ENCODE measurements at places on chromosomes 4 and X.

GRCh38 chrX:43633757-43634156 is 22.3 kb upstream of the MAOA start:
- DNase-seq, result no peak

DNA sequence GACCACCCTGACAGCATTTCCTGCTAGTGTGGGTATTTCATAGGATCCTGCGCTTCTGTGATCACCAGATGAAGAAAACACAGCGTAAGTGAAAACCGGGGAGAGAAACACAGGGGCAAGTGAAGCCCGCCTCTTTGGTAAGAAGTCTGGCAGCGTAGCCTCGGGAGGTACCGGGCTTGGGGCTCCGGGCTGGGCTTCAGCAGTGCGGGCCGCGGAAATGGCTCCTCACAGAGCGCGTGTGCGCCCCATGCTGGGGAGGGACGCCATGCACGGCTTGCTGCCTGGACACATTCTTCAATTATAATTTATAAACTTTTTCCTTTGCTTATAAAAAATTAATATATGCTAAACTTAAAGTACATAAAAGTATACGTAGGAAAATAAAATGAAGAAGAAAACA is 151.5 kb downstream of the AFAP1 start:
- no peak for DNase-seq

- DNase-seq, result peak; percentile 38
These were observed 118.5 kb downstream of the PLS3 start for GRCh38 chrX:115679460-115679859.

GRCh38 chr4:26126143-26126718 is 194.6 kb upstream of the RBPJ start:
- no peak for DNase-seq

DNA sequence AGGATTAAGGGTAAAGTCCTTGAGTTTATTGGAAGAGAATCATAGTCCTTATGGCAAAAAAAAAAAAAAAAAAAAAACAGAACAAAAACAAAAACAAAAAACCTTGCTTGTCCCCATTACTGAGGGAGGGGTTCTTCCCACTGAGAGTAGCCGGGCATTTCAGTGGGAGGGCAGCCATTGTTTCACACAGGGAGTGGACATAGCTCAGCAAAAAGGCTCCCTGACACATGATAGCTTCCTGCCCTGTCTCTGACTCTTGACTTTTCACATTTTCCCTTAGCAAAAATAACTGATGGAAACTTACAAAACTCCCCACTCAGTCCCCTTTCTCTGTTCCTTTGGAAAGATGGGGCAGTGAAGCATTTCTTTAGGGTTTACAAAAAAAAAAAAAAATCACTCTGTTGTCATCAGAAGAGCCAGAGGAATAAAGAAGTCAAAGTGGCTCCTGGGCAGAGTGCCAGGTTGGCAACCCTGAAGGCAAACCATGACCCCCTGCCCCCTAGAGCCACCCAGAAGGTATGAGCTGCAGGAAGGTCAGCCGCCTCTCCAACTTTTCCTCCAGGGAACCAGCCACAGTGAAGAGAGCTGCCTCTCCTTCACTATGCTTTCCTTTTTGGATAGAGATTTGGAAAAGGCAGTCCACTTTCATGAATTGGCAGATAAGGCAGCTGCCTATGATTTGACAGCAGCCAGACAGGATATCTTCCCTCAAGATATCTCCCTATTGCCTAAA is 170.6 kb downstream of the KDR start:
- no peak for DNase-seq

- DNase-seq, result no peak
These were observed 19.3 kb downstream of the KLF3 start for GRCh38 chr4:38683276-38683675.

GRCh38 chr4:84940960-84941359 is 25.5 kb downstream of the WDFY3 start:
- no peak for DNase-seq

GRCh38 chrX:151393514-151393913 is 3.5 kb upstream of the VMA21 start:
- DNase-seq, result no peak

- DNase-seq, result no peak
These were observed 48.9 kb upstream of the ZNF518B start for GRCh38 chr4:10506077-10506476.

DNA sequence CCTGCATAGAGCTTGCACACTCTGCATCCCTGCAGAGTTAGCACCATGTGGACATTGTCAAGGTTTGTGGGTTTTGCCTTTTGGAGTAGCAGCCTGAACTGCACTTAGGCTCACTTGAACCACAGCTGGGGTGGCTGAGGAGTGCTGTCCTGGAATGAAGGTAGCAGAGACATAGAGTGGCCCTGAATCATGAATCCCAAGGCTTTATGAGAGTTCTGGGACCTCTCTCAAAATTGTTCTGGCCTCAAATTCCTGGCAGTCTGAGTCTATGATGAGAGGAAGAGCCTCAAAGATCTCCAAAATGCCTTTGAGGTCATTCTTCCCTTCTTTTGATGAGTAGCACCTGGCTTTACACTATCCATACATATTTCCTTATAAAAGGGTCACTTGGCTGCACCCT is 37.1 kb upstream of the ADH1C start:
- DNase-seq, result peak; percentile 90

- DNase-seq, result no peak
These were observed 2142.5 kb upstream of the TENM3 start for GRCh38 chr4:180100433-180101344.

- DNase-seq, result no peak
These were observed 2.6 kb upstream of the SMARCA1 start for GRCh38 chrX:129525896-129526295.

GRCh38 chr4:74032064-74032463 is 6.4 kb downstream of the CXCL3 start:
- DNase-seq, result peak; percentile 76

DNA sequence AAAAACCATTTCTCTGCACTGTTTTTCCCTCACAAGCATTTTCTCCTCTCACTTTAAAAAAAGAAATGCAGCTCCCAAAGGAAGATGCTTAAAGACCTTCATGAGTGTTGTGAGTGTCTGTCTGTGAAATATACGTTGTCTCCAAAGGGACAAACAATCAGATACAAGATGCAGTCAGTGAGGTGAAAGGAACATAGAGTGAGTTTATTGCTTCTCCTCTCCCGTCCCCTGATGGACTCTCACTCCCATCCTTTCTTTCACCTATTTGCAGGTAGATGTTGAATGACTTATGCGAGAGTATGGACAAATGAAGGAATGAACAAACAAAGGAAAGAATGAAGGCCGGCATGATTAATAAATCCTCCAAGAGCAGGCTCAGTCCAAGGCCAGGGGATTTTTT is 561.2 kb upstream of the DIPK2B start:
- DNase-seq, result no peak

GRCh38 chr4:4440333-4441061 is 53.6 kb downstream of the NSG1 start:
- peak; percentile 14 for DNase-seq

- DNase-seq, result no peak
These were observed 404.0 kb upstream of the F9 start for GRCh38 chrX:139126493-139126892.

- DNase-seq, result no peak
These were observed 73.7 kb upstream of the NDST4 start for GRCh38 chr4:115187136-115187535.
